ENCODE measurements at places on chromosomes 16 and 17.

DNA sequence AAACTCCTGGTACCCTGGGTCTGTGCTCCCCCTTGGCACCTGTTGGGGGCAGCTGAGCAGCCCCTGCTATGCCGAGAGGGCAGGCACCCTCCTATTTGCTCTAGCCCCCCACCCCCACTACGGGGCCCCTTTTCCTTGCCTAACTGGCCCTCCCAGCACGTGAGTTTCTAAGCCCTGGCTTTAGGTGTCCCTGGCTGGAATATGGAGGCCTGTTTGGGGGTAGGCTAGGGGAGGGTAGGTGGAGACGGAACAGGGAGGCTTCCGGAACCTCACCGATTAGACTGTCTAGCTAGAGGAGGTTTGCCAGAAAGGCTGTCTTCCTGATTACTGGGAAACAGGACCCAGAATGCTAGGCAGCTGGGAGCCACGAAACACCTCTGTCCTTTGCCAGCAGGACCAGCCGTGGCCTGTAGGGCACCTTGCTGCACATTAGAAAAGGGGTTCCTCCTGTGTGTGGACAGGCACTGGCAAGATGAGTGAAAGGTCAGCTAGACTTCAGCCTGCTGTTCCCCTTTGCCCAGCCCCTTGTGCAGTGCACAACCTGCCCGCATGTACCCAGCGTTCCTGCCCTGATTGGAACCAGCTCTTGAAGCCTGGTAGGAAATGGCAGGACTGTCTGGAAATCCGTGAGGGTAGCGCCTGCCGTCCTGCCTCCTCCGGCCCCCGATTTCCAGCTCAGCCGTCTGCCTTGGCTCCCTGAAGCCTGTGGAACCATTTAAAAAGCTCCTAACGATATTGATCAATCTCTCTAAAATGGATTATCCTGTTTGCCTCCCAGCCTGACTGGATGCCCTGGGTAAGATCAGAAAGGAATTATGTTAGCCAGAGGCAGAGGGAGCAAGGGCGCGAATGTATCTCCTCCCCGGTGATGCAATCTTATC is 83.4 kb upstream of the GSE1 start:
- DNase-seq = no peak

GRCh38 chr17:40316571-40317344 is 7.8 kb downstream of the RARA start:
- DNase-seq = peak; percentile 65

DNA sequence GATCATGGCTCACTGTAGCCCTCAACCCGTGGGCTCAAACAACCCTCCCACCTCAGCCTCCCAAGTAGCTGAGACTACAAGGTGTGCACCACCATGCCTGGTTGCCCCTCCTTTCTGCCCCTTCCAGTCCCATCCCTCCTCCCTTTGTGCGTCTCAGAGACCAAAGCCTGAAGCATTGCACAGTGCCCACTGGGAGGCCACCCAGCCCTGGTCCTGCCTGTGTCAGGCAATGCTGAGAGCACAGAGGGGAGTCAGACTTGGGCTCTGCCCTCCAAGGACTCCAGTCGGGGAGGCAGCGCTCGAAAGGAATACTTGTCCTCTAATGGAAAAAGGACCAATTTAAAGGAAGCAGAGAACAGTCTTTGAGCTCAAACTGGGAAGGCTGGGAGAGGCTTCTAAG is 20.4 kb downstream of the RAI1 start:
- no peak for DNase-seq

DNA sequence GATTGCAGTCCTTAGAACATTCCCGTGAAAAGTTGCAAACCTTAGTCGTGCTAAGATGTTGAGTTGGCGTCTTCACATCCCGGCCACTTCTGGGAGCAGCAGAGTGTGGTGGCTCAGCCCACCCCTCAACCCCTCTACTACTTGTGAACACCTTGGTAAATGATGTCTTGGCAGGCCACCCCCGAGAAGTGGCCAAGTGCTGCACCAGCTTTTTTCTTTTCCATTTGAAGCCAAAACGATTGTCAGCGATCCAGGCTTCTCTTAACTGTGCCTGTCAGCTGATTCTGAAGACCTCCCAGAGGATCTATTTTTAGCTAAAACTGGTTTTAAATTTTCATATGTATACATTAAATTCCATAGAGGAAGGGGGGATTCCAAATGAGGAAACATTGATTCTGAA is 247.5 kb downstream of the CDH13 start:
- no peak for DNase-seq

- no peak for DNase-seq
These were observed 13.3 kb upstream of the CCL17 start for GRCh38 chr16:57391300-57391699.

GRCh38 chr16:72569677-72570076 is 397.7 kb upstream of the PMFBP1 start:
- DNase-seq = no peak

GRCh38 chr17:36212966-36213365 is 2.1 kb downstream of the CCL4L2 start:
- DNase-seq = no peak

- DNase-seq = no peak
These were observed 19.4 kb upstream of the PHOSPHO1 start for GRCh38 chr17:49249890-49250522.
